ENCODE measurements at places on chromosomes 7 and 10.
A peak's percentile ranks its signal among the peaks of the same experiment; 100 is the strongest.

DNA sequence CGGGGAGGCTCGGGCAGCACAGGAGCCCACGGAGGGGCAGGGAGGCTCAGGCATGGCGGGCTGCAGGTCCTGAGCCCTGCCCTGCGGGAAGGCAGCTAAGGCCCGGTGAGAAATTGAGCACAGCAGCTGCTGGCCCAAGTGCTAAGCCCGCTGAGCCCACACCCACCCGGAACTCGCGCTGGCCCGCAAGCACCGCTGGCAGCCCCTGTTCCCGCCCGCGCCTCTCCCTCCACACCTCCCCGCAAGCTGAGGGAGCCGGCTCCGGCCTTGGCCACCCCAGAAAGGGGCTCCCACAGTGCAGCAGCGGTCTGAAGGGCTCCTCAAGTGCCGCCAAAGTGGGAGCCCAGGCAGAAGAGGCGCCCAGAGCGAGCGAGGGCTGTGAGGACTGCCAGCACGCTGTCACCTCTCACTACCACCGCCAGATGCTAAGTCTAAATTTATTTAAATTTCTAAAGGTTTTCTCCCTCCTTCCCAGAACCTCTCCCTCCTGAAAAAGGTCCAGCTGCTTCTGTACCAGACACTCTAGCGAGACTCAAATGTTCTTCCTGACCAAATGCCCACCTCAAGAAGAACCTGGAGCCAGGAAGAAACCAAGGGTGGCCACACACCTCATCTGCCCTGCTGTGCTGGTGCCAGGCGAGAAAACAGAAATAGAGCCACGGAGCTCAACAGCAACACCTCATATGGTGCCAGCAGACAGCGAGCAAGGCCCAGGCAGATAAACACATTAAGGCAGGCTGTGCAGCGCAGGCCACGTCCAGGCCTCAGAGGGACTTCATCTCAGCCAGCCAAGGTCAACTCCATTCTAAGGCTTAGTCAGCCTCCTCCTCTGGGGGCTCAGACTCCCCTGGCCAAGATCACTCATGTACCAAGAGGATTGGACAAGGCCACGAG, 47.0 kb downstream of the KCNMA1 start:
- DNase-seq, result no peak

DNA sequence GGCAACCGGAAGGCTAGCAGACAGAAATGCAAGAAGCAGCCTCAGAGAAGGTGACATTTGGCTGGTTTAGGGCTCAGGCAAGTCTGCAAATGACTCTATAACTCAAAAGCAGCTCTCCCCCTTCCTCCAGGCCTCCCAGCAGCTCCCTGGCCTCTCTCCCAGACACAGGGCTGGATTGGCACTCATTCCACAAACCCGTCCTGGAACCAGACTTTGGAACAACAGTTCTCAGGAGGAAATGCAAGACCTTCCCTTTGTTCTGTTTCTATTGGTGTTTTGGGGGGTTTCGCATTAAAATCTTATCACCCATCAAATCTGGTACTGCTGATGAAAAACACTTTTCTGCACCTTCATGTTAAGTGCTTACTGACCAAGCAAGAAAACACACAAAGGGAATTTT, 40.3 kb upstream of the EFCAB10 start:
- no peak for DNase-seq

GRCh38 chr10:125000366-125001312, 58.7 kb downstream of the ZRANB1 start:
- no peak for DNase-seq

DNA sequence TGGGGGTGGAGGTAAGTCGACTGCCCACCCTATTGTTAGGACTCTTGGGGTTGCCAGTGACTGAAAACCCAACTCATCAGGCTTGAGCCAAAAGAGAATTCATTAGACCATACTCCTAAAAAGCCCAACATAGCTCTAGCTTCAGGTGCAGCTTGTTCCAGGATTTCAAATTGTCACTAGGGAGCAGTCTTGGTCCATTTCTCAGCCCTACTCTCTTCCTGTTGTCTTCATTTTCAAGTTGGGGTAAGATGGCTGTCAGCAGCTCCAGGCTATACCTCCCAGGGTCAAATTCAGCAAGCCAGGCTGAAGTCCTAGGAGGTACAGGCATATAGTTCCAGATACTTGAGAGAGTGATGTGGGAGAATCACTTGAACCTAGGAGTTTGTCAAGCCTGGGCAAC, 14.9 kb upstream of the COL13A1 start:
- DNase-seq, result peak; percentile 5

DNA sequence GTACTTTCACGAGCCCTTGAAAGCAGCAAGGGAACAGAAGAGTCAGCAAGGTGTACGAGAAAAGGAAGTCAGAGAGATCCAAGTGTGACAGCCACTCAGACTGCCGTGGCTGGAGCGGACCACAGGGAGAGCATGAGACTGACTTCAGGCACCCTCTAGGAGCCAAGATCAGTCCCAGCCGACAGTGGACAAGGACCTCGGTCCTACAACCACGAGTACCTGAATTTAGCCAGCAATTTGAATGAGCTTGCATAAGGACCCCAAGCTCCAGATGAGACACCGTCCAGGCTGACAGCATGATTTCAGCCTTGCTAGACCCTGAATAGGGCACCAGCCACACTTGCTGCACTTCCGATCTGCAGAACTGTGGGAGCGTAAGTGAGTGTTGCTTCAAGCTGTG, 13.7 kb upstream of the EBF3 start:
- DNase-seq, result no peak

DNA sequence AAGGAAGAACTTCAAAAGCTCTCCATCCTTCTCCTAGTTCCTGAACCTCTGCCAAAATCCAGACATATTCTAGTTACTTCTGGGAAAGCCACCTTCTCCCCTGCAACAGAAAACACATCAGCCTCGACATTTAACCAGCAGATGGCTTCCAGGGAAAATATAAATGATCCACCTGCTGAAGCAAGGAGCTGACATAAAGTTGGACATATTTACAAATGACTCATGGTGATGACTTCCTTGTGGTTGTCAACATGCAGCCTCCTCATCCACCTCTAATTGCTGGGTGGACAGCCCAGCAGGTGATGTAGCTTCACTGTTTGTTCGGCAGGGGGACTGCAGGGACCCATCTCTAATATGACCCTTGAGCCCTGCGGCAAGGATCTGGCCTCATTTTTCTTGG, 266.0 kb downstream of the C7orf25 start:
- no peak for DNase-seq

DNA sequence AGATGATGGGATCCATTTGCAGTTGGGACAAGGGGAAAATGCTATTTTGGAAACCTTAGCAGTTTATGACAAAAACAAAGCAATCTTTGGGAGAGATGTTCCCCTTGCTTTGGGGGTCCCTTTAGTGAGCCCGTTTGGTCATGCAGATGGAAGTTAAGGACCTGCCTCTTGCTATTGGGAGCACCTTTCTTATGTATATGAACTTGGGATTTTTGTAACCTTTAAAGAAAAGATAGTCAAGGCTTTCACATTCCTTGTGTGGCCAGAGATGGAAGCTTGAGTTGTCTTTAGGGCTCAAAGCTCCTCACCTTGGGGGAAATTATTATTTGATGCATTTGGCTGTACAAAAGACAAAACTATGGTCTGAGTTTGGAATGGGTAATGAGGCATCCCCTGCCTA, 179.0 kb upstream of the PLPP4 start:
- DNase-seq, result no peak

DNA sequence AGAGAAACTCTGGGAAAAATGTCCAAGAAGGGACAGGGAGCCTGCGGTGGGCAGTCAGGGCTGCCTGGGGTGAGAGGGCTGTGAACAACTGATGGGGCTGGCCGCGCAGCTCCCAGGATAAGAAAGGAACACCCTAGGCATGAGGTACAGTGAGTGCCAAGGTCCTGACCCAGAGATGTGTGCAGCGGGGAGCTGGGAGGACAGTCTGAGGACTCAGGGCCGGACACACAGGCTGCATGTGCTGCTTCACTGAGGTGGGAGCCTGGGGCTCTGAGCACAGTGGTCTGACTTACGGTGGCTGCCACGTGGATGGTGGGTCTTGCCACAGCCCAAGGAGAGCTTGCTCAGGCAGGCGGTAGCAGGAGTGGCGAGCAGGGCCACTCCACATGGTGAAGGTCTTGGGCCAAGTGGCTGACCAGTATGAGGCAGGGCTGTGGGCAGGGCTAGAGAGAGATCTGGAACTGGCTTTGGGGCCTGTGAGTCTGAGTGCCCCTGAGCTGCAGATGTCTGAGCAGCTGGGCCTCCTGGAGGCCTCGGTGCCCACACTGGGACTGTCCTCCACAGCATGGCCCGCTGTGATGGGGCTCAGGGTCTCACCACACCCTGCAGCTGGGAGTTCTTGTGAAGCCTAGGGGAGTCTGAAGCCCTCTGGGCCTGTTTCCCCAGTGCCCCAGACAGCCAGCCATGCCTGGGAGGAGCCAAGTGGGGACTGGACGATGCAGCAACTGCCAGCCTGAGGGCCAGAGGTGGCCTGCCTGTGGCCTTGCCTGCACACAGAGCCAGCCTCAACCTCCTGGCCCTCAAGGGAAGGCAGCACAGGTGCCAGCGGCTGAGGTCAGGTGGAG, 60.3 kb downstream of the RASGEF1A start:
- DNase-seq, result no peak

GRCh38 chr10:8050556-8051108, 3.9 kb upstream of the GATA3 start:
- DNase-seq, result no peak

GRCh38 chr7:51456-52068, 140.8 kb upstream of the FAM20C start:
- no peak for DNase-seq

DNA sequence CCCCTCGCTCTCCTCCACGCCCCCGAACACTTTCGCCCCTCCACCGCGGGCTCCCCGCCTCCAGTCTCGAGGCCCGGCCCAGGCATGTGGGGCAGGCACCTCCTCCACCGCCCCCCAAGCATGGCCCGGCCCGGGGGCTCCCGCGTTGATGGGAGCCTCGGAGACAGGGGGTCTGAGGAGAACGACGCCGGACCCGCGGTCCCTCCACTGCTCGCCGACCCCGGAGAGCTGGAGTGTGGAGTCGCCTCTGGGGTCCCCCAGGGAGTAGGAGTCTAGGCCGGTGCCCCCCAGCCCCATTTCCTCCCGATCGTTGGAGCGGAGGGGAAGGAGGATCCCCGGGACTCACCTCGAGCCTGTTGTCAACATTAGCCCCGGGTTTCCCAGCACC, 206 bp downstream of the UPF2 start:
- DNase-seq, result peak; percentile 34

GRCh38 chr7:36638586-36639263, 85.6 kb downstream of the AOAH start:
- DNase-seq, result no peak

DNA sequence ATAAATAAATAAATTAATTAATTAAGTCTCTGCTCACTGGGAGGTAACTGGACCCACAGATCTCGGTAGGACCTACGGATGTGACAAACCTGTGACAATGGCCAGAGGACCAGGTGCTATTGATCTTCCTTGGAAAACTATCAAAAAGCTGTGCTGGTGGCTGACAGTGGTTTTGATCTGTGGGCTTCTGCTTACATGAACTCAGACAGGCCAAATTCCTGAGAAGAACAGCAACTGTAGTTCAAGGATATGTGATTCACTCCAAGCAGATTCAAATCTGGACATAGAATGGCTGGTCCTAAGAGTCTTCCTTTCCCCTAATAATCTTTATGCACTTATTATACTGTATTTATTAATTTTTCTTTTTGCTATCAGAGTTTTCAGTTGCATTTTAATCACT, 80.0 kb downstream of the ATXN7L1 start:
- no peak for DNase-seq

DNA sequence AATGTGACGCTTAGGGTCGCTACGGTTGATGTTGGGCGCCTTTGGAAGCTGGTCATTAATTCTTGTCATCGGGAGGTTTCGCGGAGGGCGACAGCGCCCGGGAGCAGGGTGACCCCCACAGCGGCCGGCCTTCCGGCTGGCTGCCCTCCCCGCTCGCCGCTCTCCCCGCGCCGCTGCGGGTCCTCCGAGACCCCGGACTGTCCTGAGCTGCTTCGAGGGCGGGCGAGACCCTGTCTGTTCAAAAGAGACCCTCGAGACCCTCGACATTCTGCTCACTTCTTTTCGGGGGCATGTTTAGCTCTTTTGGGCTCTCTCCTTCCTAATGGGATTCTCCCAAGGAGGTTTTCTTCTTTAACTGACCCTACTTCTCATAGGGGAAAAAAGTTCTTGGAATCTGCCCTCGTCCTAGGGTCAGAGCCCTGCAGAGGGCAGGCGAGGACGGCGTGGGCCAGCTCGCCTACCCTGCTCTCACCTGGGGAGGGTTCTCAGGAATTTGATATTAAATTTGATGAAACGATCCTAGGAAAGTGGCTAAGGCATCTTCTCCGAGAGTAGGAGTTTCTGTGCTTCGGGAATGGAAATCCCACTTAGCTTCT, 257.0 kb downstream of the OTUD1 start:
- no peak for DNase-seq

DNA sequence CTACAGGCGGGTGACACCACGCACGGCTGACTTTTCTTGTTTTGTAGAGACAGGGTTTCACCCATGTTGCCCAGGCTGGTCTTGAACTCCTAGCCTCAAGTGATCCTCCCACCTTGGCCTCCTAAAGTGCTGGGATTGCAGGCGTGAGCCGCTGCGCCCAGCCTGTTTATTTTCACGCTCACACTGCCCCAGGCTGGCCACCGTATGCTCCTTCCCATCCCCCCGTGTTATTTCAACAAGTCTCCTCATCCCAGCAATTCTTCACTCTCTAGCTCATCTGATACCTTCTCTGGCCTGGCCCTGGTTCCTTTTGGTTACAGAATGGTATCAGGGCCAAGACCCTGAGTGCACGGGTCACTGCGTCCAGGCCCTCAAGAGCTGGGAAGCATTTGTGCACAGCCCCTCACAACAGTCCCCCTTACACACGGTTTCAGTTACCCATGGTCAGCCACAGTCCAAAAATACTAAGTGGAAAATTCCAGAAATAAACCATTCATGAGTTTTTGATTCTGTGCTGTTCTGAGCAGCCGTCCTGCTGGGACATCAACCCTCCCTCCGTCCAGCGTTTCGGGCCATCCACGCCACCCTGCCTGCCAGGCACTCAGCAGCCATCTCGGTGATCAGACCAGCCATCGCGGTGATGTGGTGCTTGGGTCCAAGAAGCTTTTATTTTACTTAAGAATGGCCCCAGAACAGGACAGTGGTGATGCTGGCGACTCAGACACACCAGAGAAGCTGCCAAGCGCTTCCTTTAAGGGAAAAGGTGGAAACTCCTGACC, 8.9 kb downstream of the COX19 start:
- DNase-seq, result no peak

- no peak for DNase-seq
These were observed 100.5 kb upstream of the CARD11 start for GRCh38 chr7:3143869-3144775.

DNA sequence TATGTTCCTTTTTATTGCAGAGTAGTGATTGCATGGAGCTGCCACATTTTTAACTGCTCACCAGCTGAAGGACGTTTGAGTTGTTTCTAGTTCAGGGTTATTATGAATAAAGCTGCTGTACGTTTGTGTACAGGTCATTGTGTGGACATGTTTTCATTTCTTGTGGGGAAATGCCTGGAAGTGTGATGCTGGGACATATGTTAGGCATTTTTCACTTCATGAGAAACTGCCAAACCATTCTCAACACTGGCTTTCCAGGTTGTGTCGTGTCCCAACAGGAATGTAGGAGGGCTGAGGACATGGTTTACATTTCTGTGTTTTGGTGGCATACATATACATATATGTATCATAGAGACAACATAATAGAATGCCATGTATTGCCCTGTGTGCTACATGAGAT, 73.0 kb downstream of the NEURL1 start:
- no peak for DNase-seq

Data from activated CD4-positive, alpha-beta T cell treated with anti-CD3 and anti-CD28 coated beads, Interleukin-2, amount 50 U/mL, for 16 hours (primary cell).